ENCODE measurements at places on chromosomes 4 and X. TPM values are rescaled to one million over a fixed set of nuclear protein-coding genes. Genes with fewer than 3 reads are reported as not detected.

GRCh38 chr4:56468097-56468422 lies 643 bp downstream of the SRP72 start:
- DNase-seq = no peak

GRCh38 chrX:154649503-154650220 lies 3.7 kb downstream of the CTAG2 start:
- DNase-seq = no peak

DNA sequence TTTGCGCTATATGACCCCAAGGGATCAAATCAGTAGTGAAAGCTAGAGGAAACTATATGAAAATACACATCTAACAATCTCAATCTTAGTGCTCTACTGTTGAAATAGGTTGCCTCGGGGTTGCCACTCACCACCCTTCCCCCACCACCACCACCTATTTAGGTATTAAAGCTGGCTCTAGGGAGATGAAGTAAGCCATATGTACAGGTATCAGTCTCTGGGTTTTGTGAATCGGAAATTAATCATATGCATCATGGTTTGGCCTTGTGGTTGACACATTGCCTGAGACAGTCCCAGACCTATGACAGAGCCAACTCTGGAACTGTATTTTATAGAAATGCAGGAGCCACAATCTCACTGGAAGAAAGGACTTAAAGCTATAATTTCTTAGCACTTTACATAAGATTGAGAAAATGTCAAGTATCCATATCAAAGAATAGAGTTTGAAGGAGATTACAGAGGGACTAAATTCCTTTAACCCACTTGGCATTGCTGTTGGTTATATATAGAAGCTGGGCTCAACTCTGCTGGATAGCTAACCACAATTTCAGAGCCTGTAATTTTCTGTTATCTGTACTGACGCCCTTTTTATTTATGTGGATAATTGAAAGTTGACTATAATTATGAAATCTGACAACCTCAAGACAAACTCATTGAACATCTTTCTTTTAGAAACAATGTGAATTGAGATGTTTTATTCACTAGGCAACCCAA lies 26.7 kb upstream of the BMP2K start:
- DNase-seq = no peak

DNA sequence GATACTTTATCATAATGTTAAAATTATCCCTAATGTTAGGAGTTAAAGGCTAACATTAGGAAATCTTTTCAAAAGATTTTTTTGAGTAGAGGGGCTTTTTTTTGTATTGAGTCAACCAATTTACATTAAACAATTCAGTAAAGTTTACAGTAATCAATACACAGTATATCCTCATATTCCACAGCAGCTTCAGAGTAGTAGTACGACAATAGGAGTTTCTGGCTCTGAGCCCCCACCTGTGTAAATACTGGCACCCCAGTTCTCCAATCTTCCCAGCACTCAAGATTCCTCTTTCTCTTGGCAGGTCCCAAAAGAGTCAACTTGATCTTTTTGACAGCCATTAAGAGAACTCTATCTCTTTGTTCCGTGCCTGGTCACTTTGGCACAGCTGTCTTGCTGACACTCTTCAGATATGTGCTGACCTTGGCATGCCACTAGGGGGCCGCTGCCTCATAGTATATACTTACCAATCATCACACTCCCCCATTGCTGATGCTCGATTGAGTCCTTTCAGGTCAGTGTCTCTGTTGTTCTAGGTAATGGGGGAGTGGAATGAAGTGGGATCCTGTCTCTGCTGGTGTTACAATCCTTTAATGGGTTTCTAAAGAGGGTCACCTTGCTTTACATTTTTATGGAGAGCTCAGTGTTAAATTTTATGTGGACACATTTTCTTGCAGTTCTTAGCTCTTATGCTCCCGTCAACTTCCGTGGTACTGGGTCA lies 19.5 kb upstream of the CCNI start:
- peak; percentile 88 for DNase-seq

DNA sequence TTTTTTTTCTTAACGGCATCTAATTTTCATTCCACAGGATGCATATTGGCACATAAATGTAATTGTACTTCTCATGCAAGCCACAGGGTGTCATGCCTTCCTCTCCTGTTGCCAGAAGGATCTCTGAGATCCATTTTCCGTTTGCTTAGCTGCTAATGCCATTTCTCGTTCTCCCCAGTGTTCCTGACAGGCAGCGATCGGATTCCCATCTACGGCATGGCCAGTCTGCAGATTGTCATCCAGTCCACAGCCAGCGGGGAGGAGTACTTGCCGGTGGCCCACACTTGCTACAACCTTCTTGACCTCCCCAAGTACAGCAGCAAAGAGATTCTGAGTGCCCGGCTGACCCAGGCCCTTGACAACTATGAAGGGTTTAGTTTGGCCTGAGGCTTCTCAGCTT lies 8.9 kb upstream of the NAP1L5 start:
- DNase-seq = no peak

DNA sequence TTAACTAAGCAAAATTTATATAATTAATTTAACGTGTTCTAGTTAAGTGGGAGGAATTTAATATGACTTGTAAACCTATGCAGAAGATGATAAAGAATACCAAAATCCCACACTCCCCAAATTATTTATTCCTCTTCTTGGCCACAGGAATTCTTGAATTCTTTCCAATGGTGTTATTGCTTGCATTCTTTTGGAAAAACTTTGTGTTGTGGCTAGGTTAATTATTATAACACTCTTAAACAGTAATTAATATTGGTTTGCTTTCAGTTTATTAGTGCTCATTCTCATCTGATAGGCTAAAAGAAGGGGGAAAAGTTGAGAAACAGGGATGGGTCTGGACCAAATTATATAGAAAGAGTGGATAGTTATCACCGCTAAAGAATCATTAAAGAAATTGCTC lies 141.5 kb upstream of the PABPC4L start:
- no peak for DNase-seq

DNA sequence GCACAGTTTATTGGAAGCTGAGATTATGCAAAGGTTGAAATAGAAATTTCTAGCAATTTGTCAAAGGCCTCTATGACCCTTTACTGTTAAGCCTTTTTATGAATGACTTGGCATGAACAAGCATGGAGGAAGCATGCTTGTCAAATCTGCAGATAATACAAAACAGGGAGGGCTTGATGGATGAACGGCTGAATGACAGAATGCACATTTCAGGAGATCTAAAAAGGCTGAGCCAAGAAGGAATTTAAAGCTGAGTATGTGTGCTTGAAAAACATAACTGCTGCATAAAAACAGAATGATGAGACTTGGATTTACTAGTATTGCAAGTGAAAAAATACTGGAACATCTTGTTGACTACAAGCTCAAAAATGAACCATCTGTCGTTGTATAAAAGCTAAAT lies 29.0 kb upstream of the UBE2K start:
- no peak for DNase-seq

GRCh38 chrX:118261151-118261550 lies 84.8 kb upstream of the WDR44 start:
- no peak for DNase-seq

- DNase-seq = no peak
These were observed 260.6 kb downstream of the NKX6-1 start for GRCh38 chr4:84238247-84239090.

- peak; percentile 38 for DNase-seq
These were observed 72.8 kb downstream of the SMIM20 start for GRCh38 chr4:25986807-25987206.

DNA sequence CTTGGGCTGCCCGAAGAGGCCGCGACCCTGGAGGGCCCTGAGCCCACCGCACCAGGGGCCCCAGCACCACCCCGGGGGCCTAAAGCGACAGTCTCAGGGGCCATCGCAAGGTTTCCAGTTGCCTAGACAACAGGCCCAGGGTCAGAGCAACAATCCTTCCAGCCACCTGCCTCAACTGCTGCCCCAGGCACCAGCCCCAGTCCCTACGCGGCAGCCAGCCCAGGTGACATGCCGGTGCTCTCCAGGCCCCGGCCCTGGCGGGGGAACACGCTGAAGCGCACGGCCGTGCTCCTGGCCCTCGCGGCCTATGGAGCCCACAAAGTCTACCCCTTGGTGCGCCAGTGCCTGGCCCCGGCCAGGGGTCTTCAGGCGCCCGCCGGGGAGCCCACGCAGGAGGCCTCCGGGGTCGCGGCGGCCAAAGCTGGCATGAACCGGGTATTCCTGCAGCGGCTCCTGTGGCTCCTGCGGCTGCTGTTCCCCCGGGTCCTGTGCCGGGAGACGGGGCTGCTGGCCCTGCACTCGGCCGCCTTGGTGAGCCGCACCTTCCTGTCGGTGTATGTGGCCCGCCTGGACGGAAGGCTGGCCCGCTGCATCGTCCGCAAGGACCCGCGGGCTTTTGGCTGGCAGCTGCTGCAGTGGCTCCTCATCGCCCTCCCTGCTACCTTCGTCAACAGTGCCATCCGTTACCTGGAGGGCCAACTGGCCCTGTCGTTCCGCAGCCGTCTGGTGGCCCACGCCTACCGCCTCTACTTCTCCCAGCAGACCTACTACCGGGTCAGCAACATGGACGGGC lies 579 bp downstream of the ABCD1 start:
- no peak for DNase-seq

DNA sequence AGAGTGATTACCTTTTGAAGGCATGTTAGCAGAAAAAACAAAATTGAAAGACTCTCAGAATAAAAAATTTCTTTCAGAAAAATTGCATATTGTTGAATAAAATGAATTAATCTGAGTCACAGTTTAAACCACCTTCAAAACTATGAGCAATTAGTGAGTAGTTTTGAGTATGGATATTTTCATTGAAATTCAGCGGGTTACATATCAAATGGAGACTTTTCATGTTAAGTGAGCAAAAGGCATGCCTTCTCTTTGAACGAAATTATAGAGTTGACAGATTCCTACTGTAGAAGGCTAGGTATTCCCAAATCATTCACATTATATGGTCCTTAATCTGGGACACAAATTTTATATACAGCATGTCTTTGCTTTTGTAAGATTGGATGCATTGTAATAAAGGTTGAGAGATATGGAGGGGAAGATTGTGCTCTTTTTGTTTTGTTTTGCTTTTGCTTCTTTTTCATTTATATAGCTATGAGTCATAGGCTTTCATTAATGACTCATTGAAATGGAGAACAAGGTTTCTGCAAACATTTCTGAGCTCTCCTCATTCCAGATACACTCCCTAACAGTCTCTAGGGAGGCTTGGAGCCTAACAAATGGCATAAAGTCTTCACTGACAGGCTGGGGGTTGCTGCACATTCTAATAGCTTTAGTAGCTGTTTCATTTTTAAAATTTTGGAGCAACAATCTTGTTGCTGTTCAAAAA lies 21.6 kb downstream of the PCDH18 start:
- DNase-seq = no peak

GRCh38 chrX:48694776-48695533 lies 1.6 kb upstream of the SUV39H1 start:
- no peak for DNase-seq

DNA sequence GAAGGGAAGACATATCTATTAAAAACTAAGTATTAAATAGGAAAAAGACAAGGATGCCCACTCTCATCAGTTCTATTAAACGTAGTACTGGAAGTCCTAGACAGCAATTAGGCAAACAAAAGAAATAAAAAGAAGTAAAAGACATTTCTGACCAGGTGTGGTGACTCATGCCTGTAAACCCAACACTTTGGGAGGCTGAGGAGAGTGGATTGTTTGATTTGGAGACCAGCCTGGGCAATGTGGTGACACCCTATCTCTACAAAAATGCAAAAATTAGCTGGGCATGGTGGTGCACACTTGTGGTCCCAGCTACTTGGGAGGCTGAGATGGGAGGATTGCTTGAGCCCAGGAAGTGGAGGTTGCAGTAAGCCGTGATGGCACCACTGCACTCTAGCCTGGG lies 1071.8 kb downstream of the FAT4 start:
- no peak for DNase-seq

BRCC3 gene
- total RNA-seq = 8.3 TPM

EMD gene
- total RNA-seq = 47.0 TPM

SLC10A4 gene
- total RNA-seq = not detected

TRMT2B gene
- total RNA-seq = 14.0 TPM

SORBS2 gene
- 530 TPM for total RNA-seq

GPM6B gene
- 14.2 TPM for total RNA-seq

ARL9 gene
- total RNA-seq = not detected

Measured in right atrium auricular region (tissue), 2 donors.